GOT3 (cell line): ENCODE measurements at places on chromosomes 4 and X.

GRCh38 chrX:19578956-19579355, 63.6 kb upstream of the MAP3K15 start:
- DNase-seq: no peak

DNA sequence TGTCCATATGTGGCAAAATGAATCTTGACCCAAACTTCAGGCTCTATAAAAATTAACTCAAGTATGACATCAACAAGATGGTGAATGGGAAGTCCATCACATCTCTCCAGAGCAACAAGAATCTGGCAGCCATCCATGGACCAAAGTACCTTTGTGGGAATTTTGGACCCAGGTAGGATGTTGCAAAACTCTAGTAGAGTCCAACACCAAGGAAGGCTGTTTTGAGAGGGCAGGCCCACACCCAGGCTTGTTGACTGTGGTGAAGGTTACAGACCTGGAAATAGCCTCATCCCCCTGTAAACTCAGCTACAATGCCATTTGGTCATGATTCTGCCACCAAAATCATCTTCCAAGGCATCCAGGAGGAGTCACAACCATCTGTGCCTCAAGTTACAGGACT, 12.9 kb downstream of the DGAT2L6 start:
- no peak for DNase-seq

GRCh38 chr4:24179201-24179840, 289.5 kb upstream of the PPARGC1A start:
- no peak for DNase-seq

- DNase-seq: no peak
Measured at GRCh38 chr4:61195101-61195500, 5.0 kb upstream of the ADGRL3 start.

DNA sequence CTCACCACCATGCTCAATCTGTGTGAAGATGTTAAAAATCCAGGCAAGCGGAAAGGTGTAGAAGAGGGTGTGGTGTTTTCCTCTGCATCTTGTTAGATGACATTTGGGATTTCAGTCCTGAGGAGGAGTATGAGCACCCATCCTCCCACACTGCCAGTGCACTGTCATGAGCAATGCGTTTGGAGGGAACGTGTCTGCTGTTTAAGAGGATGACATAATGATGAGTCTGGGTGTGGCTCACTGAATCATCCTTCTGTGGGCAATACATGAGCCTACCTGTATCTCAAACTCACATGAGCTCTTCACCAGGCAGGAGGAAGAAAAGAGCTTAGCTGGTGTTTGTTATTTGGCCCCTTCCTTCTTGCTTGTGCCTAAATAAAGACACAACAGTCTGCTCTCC, 67.9 kb upstream of the ARX start:
- no peak for DNase-seq

DNA sequence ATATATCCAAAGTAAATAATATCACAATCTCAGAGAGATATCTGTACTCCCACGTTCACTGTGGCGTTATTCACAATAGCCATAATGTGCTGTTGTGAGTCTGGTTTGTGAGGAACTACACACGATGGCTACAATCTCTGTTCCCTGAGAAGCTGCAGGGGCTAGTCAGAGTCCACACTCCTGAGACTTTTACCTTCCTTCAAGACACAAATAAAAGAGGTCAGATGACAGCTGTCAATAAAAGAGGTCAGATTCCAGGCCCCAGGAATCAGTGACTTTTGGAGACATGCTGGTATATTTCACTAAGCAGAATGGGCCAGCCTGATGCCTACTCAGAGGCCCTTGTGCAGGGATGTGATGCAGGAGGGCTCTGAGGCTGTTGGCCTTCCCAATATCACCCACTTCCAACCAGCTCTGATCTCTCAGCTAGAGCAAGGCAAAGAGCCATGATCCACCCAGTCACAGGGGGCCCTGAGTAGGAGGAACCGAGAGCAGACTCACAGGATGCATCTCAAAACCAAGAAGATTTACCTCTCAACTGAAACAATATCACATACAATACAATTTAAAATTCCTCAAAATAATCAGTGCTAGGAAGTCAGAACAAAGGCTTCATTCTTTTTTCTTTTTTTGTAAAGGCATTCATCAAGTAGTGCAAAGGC, 13.8 kb downstream of the FRYL start:
- DNase-seq: no peak

DNA sequence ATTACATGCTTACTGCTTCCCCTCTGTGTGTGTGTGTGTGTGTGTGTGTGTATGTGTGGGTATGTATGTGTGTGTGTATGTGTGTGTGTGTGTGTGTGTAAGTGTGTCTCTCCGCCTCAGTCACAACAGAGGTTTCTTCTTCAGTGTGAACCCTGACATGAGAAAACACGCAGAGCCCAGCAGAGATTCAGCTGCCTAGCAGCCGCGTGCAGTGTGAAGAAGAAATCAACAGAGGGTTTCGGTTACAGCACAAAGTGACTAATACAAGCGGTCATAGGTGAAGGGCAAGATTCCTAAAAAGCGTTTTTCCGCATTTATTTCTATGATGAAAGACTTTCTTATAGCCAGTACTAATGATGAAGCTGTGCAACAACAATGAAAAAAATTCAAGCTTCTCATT, 55.3 kb upstream of the ZFP42 start:
- no peak for DNase-seq

- no peak for DNase-seq
Measured at GRCh38 chr4:15749001-15749400, 29.1 kb upstream of the CD38 start.

DNA sequence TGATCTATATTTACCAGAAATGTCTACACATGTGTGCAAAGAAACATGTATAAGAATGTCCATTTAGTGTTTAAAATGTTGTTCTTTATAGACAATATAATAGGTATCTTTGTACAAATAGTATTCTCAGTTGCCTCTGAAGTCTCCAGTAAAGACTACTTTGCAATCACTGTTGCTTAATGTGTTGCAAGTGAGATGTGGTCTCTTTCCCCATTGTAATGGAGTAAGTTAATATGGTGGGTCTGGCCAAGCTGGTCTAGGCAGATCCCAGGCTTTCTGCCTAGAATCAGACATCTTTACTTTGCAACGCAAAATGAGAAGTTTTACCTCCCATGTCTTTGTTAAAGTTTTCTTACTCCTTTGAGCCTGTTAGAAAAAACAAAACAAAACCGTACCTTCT, 144.8 kb downstream of the GABRA3 start:
- no peak for DNase-seq

DNA sequence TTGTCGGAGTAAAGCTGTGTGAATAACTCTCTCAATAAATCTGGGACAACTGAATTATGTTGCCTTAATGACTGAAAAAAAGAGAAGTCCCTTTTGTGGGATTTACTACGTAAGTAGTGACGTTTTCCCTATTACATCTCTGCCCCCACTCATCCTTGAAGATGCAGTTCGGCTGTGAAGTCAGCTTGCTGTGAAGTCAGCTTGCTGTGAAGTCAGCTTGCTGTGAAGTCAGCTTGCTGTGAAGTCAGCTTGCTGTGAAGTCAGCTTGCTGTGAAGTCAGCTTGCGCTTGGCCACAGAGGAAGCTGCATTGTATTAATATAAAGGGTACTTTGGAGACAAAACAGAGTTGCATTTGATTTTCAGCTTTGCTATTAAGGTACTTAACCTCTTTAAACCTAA, 8.0 kb upstream of the VAMP7 start:
- DNase-seq: no peak

DNA sequence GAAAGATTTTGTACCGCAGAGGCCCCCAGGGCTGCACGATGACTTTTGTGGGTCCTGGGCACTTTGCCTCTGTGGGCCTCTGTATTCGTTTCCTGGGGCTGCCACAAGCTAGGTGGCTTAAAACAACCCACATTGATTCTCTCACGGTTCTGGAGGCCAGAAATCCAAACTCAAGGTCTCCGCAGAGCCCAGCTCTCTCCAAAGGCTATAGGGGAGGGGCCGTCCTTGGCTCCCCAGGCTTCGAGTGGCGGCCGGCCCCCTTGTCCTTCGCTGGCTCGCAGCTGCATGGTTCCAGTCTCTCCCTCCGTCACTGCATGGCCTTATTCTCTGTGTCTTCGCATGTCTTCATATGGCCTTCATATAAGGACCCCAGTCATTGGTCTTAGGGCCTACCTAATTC, 241.2 kb downstream of the EVC2 start:
- DNase-seq: no peak

- DNase-seq: no peak
Measured at GRCh38 chr4:78566834-78567499, 15.4 kb downstream of the ANXA3 start.

DNA sequence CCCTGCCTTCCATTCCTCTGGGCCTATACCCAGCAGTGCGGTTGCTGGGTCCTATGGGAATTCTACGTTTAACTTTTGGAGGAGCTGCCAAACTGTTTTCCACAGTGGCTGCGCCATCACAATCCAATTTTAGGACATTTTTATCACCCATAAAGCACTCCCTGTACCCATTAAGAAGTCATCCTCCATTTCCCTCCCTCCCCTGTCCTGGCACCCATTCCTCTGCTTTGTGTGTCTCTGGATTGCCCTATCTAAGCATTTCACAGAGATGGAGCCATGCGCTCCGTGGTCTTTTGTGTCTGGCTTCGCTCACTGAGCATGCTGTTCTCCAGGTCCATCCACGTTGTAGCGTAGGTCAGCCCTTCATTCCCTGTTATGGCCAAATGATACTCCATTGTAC, 1.7 kb upstream of the OPN1LW start:
- DNase-seq: no peak
